Activated naive CD4-positive, alpha-beta T cell (primary cell): ENCODE measurements at places on chromosomes 3 and 15.
A peak's percentile ranks its signal among the peaks of the same experiment; 100 is the strongest.

DNA sequence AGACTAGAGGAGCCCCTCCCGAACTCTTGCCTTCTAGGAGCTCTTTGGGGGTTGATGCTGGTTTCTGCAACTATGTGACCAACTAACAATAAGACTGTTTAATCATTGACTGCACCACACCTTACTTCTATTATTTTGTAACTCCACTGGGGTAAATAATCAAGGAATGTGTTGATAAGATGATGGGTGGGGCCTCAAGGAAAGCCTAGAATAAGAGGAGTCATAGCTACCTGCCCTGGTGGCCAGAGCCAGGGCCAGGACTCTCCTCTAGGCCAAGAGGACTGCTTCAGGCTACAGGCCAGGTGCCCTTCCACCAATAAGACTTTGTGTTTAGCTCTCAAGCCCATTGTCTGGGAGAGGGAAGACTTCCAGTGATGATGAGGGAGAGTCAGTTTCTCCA, 41.2 kb upstream of the PIAS1 start:
- no peak for DNase-seq

DNA sequence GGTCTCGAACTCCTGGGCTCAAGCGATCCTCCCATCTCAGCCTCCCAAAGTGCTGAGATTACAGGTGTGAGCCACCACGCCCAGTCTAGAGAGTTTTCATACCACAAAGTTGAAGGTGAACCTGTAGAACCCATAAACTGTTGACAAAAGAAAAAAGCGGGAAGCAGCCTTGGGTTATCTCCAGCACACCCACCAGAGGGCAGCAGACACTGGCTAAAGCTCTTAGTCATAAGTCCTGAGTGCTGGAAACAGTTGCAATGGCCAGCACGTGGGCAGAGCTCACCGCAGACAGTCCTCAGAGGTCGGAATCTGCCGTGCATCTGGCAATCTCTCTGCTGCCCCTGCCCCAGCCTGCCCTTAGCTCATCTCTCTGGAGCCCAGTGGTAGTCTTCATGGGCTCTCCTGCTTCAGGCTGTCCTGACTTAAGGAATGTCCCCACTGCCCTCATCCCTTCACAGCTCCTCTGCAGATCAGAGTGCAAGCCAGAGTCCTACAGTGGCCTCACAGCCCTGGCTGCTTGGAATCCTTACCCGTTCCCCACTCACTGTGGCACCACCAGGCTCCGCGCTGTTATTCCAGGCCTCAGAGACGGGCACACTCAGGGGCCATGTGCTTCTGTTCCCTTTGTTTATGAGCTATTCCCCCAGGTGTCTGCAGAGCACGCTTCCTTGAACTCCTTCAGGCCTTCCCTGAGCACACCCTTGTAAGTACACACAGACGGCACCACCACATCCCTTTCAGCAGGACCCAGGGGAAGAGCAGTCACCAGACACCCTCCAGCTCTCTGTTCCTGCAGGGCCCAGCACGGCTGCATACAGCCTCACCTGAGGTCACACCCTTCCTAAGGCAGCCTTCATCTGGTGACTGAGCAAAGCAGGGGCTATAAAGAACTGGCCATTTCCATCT, 8.8 kb upstream of the ELP6 start:
- DNase-seq = no peak

DNA sequence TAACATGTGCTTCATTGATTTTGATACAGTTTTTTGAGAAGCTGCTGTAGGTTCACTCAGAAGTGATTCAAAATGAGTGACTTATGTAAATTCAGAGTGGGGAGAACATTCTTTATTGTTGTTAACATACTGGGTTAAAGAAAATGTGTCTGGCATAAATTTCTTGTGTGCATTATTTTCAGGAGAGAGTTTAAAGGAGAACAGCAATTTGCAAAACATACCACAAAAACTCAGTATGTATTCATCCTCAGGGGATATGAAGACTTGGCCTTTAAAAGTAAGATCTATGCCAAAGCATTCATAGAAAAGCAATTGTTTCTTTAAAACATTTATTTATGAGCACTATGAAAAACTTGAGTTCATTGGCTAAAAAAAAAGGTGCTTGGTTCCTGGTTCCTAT, 1089.8 kb downstream of the ROBO2 start:
- DNase-seq = no peak

GRCh38 chr3:119891944-119892721, 110.2 kb downstream of the NR1I2 start:
- DNase-seq = no peak

GRCh38 chr15:74399100-74399499, 31.7 kb upstream of the CYP11A1 start:
- DNase-seq = no peak

DNA sequence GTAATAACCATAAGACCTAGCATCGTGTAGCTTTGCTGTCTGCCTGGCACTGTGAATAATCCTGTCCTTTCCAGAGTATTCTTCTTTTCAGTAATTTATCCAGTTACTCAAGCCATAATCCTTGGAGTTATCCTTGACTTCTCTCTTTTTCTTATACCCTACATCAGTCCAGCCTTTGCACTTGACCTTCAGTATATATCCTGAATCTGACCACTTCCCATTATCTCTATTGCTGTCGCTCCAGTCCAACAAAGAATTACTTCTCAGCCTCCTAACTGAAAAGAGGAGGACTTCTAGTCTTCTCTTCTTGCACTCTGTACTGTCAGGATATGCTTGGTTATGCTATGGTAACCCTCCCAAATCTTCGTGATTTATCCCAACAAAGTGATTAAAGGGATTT, 393.8 kb downstream of the SHQ1 start:
- no peak for DNase-seq

DNA sequence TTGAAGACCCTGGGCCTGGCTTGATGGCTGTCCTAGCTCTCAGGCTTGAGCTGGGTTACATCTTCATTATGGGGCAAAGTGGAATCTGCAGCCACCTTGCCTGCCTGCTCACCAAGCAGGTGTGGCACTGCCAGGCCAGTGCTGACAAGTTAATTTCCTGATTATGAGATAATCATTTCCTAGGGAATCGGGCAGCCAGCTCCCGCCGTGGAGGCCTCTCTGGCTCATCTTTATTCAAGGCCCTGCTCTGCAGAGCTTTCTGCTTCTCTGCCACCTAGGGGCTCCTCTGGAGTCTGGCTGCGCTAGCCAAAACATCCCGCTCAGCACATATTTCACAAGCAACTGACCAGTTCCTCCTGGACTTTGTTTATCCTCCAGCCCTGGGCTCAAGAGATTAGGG, 9.9 kb downstream of the LOXL1 start:
- DNase-seq = no peak

GRCh38 chr3:112357930-112358780, 25.2 kb downstream of the CD200 start:
- no peak for DNase-seq

DNA sequence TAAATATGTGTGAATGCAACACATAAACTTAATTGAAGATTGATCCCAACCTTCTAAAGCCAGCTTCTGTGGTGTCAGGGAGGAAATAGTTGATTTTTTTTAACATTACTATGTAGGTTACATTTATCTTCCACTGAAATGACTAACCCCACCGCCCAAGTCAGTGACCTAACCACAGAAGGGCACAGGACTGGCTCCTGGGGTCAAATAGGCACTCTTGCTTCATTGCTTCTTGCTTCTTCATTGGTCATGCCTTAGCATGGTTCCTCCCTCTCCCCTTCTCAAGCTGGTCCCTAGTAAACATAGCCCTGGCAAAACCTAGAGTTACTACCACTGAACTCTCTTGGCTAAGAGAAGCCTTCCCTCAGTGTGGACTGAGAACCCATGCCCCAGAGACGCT, 12.3 kb downstream of the EIF1B start:
- DNase-seq = no peak

DNA sequence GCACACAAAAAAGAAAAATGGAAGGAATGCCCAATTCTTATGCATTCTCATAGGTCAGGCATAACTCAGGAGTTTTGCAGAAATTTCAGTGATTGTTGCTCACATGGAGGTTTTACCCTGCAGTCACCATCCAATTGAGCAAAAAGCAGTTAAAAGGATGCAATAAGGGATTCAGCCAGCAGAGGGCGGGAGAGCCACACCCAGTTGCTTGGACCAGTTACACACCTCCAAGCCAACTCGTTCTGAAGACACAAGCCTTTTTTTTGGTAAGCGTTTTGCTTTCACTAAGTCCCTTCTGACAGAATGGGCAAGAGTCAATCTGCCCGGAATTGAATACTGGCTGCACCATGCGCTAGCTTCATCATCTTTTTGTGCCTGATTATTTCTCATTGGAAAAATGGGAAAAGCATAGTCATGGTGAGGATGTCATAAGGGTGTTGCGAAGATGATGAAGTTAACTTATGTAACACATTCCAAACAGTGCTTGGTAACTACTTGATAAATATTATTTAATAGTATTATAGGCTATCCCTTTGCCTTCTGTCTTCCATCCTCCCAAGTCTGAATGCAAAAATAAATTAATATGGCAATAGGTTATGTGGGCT, 154.4 kb upstream of the SGO1 start:
- DNase-seq = peak; percentile 0

DNA sequence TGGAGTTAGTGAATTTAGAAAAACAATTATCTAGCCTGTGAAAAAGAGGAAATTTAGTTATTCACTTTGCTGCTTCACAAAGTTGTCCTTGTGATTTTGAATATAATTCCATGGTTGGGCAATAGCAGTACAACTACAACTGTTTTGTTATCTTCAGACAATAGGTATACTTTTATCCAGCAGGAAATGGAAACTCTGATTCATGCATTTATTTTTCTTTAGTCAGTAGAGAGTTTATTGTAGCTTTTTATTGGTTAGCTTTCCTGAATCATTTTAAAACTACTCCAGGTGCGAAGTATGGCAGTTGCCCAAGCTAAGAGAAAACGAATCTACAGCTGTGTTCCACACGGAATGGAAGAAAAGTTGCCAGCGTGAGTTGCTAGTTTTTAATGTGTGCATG, 80.3 kb downstream of the TM4SF4 start:
- DNase-seq = no peak

DNA sequence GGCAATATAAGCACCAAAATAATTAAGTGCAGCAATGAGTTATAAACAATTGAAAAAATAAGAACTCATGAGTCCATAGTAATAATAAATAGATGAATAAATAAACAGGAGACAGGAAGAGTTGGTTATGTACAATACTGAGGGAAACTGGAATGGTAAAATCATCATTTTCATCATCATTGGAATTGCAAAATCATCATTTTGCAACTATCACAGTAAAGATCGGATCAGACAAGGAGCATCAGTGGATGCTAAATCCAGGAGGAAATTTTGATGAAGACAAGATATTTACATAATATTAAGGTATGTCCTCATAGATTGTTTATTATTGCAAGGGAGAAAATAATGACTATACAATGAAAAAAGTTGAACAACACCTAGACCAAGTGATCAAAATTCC, 38.8 kb upstream of the ACAN start:
- DNase-seq = no peak

DNA sequence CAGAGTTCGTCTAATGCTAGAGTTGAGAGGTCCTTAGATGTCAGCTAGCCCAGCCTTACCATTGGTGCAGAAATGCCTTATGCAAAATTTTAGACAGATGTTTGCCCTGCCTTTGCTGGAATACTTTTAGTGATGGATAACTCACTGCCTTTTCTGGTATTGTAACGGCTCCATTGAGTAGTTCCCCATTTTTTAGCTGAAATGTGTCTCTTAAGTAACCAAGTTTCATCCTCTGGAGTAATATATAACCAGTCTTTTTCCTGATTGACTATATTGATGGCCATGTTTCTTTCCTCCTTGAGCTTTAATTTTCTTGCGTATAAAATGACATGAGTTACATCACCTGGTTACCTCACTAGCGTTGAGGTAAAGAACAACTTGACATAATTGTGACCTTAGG, 45.0 kb downstream of the SNRK start:
- DNase-seq = no peak

- DNase-seq = no peak
These were observed 9.5 kb downstream of the SLCO3A1 start for GRCh38 chr15:91862891-91863504.
